ENCODE measurements at places on chromosomes 16 and 17. TPM values are rescaled to one million over a fixed set of nuclear protein-coding genes. Genes with fewer than 3 reads are reported as not detected.

DNA sequence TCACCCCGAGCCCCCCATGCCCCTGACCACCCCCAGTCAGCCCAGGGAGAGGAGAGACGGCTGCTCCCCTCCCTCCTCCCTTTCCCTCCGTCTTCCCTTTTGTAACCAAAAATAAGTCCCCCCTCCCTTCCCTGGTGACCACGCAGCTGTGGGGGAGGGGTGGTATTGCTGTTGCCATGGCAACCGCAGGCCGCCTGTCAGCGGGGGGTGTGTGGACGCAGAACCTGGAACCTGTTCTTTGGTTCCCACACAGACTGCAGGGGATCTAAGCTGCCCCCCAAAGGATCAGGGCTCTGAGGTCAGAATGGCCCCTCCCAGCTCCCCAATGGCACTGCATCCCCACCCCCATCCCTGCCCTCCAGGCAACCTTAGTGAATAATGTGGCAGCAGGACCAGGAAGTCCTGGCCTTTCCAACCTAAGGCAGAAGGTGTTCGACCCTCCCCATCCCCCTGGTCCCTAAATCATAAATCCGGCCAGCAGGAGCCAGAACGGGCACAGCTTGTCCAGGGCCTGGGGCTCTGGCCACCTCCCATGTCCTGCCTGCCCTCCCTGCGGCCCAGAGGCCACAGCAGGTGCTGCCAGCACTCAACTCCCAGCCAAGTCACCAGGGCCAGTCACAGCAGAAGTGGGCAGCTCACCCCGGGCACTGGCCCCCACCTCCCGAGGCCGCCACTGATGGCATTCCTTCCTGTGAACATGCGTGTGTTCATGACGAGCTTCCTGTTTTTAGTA, 12.0 kb downstream of the CA4 start:
- DNase-seq, result no peak

GRCh38 chr16:3589441-3589921, 12.3 kb upstream of the NLRC3 start:
- DNase-seq, result no peak

DNA sequence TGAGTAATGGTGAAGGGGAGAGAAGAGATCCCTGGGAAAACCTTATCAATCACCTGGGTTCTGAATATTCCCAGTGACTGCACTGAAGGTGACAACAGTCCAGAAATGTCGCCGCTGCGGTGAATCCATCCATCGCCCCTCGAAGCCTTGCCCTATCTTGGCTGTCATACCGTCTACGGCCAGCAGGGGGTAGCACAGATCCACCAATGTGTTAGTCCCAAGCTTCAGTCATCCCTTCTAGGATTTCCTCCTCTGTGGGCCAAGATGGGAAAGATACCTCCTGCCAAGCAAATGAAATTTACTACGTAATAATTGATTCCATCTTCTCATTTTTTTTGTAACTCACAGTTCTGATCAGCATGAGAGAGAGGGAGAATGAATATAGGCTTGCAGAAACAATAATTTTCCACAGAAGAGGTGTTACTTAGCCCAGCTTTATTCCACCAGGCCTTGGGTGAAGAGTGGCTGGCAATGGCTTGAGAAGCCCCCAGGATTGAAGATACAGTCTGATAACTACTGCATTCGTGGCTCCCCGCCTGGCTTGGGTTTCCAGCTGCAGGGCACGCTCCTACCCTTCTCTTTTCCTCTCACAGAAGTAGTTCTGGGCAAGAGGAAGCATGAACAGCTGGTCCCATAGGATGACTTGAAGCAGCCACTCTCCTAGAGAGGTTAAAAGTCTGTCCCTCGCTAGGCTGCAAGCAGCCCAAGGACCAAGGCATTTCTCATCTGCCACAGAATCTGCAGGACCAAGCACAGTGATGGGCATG, 2.6 kb upstream of the FMNL1 start:
- DNase-seq, result peak; percentile 99

DNA sequence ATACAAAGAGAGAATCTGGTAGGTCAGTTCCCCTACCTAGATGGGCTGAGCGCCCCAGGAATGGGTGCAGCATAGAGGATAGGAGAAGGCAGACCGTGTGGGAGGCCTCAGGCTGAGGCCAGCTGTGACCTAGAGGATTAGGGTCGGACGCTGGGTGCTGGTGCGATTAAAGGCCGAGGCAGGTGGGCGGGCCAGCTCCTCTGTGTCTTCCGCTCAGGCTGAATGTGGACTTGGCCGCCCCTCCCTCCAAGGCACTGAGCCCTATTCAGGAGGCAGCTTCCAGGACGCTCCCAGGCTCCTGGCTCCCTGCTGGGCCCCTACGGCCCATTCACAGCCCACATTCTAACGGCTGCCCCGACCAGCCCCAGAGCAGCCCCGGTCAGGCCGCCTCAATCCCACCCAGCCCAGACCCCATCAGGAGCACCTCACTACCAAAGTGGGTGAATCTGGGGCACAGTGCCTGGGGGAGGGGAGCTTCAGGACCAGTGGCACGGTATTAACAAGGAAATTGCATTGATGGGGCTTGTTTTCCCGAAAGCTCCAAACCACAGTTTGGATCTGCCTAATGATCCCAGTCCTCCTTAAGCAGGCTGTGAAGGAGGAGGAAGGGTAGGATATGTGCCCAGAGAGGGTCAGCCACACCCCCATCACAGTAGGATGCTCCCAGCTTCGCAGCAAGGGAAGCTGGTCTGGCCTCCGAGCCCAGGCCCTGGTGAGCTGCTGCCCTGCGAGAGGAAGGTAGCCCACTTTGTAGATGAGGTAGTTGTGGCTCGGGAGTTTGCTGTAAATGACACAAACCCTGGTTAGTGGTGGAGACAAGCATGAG, 14.5 kb downstream of the RHBDL3 start:
- no peak for DNase-seq

- DNase-seq, result no peak
Observed at GRCh38 chr16:57722210-57722499, 13.4 kb upstream of the KATNB1 start.

DNA sequence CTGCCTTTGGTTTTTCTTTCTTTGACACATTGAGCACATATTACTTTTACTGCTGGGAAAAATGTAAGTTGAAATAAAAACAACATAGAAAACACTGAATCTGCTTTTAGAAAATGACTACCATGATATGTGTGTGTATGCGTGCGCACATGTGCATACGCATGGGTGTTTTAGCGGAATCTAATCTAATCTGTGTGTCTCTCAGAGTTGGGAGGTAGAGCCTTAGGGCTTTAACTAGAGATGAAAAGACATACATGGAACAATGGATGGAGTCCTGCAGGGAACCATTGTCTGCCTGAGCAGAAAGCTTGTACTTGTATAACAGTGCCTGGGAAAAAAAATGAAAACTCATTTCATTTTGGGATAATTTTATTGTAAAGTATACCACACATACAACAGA, 12.4 kb downstream of the SLFN5 start:
- no peak for DNase-seq

GRCh38 chr17:3972931-3973330, 8.7 kb upstream of the ATP2A3 start:
- DNase-seq, result no peak

- DNase-seq, result no peak
Observed at GRCh38 chr16:22014271-22014873, 6.5 kb downstream of the MOSMO start.

DNA sequence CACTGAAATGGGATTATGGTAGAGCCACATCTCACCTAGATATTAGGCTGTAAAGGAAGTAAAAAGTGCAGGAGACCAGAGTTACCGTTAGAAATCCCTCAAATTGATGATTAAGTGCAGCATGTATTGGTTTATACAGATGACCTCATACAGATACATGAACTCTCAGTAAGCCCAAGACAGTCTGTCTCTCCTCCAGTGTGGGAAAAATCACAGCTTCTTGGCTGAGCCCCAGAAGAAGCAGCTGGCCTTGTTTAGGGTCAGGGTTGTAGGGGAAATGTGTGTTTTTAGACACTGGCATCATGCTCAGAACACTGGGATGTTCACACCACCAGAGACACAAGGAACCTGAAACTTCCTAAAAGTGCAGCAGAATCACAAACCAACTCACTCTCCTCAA, 135.9 kb downstream of the KATNIP start:
- DNase-seq, result no peak

DNA sequence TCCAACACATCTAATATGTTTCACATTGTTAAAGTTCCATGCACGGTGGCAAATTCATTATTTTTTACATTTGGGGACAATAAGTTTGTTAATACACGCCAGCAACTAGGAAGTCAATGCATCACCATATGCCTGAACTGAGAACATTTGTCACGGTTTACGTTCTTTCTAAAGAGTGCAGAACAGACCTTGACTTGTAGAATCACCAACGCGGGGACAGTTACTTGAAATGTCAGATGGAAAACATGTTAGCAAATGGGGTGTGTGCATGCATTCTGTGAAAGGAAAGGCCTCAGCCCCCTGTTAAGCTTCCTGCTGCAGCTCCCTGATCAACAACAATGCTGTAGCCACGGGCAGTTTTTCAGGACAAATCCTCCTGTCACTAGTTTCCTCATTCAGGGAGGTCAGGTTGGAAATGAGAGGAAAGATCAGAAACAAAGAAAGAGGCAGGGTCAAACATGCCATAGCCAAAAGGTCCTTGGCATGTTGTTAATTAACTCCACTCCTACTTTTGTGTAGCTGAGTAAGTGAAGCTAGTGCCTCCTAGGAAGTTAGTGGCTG, 18.4 kb downstream of the SMIM36 start:
- no peak for DNase-seq

GRCh38 chr17:58630883-58631522, 60.8 kb downstream of the TEX14 start:
- no peak for DNase-seq

- DNase-seq, result no peak
Observed at GRCh38 chr16:27310576-27311447, 3.0 kb upstream of the IL4R start.

Gene TMED6
- not detected for total RNA-seq

Gene GUCY2D
- total RNA-seq, result 0.30 TPM

Gene TMEM235
- total RNA-seq, result not detected

Gene DNAAF8
- total RNA-seq, result 15.3 TPM

Gene KRTAP4-4
- not detected for total RNA-seq

Gene KRTAP3-1
- not detected for total RNA-seq
